ENCODE measurements at places on chromosomes 1 and 21.

- no peak overlapping the region for H3K27ac ChIP-seq
- H3K4me1 ChIP-seq, result peaks cover 21% of the 10 kb centered on the region
- H3K4me3 ChIP-seq, result no peak overlapping the region
- DNase-seq, result no peak
- no peaks in the 10 kb centered on the region for H3K36me3 ChIP-seq
These were observed 4.3 kb upstream of the SLC30A1 start for GRCh38 chr1:211583011-211583992.

DNA sequence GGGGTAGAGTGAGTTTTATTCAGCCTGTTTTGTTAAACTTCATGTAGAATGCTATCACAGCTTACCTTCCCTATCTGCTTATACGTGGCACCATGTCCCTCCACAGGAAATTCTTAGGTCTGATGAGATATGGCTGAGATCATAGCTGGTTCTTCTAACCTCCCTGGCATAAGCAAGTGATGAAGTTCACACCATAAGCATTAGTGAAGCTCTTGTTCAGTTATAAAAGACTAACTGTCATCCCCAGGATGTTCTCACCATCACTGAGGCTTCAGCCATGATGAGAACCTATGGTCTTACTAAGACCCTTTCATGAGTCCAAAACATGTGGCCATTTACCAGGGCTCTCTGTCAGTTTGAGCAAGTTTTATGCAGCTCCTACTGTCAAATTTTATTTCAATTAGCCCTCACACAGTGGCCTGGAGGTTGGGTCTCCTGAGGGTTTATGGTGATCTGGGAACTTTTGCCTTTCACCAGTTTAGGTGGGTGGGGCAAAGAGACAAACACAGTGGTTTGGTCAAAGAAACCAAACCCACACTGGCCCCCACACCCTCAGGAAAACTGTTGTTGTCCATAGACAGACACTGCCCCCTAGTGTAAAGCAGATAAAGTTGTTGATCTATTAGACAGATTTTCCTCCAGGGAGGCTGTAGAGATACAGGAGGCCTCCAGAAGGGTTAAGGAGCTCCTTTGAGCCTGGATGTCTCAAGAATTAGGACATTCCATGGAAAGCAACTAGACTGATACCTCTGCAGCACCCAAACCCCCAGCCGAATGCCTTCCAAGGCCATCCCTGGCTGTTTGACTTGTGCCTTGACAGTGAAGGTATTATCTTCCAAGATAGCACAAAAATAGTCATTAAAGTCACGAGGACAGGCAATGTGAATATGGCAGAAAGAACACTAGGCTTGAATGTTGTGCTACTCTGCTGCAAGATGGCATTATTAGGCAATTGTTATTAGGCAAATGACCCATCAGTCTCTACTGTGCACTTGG, 5.0 kb downstream of the SLC22A15 start:
- no peak for DNase-seq
- no peak overlapping the region for H3K4me3 ChIP-seq
- no peaks in the 10 kb centered on the region for H3K27me3 ChIP-seq
- H3K27ac ChIP-seq, result no peak overlapping the region
- peaks cover 29% of the 10 kb centered on the region for H3K4me1 ChIP-seq

DNA sequence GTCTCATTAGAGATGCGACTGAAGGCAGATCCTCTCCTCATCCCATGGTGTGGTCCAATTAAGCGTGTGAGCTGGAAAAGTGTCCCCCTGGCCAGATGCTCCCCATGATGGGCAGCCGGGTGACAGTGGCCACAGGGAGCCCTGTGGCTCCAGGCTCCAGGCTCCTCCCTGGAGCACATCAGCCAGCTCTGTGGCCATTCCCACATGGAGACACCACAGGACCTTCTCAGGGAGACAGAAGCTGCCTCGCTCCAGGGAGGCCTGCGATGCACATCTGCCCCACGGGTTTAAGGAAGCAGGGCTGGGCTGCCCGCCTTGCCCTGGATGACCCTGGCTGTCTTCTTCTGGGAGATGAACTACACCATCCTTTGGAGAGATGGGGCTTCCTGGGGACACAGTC, 99.9 kb upstream of the TLR5 start:
- H3K36me3 ChIP-seq, result no peaks in the 10 kb centered on the region
- H3K27ac ChIP-seq, result no peak overlapping the region
- DNase-seq, result no peak
- H3K4me3 ChIP-seq, result no peak overlapping the region

DNA sequence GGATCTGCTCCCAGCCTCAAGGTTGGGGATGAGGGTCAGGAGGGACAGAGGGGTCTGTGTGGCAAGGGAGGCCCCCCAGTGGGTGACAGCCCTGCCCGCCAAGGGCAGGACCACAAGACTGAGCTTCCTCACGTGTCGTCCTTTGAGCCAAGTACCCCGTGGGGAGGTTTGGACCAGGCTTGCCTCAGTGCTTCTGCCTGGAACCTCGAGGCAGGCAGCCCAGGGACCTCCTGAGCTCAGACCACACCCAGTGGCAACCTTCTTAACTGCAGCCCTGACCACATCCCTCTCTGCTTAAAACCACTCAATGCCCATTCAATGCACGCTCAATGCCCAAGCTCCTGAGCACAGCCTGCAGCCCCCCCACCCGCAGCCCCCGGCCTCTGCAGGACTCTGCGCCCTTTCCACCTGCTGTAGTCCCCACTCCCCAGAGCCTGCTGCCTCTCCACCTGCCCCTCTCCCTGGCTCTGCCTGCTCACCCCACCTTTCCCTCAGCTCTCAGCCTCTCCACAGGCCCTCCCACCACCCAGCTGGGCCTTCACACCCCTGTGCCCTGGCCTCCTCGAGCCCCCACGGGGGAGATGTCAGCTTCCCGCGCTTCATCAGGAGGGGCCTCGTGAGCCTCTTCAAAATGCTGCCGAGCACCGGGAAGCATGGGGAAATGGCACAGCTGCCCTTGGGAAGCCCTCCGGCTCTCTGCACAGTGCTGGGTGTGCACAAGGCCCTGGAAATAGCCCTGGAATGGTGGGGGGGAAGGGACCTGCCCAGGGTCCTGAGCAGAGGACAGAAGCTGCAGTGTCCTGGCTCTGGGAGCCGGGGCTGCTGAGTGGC, 129.3 kb upstream of the VAMP3 start:
- no peak overlapping the region for H3K4me3 ChIP-seq
- H3K4me1 ChIP-seq, result peaks cover 23% of the 10 kb centered on the region
- no peaks in the 10 kb centered on the region for H3K27me3 ChIP-seq
- no peak for DNase-seq
- no peaks in the 10 kb centered on the region for H3K36me3 ChIP-seq
- no peak overlapping the region for H3K27ac ChIP-seq

DNA sequence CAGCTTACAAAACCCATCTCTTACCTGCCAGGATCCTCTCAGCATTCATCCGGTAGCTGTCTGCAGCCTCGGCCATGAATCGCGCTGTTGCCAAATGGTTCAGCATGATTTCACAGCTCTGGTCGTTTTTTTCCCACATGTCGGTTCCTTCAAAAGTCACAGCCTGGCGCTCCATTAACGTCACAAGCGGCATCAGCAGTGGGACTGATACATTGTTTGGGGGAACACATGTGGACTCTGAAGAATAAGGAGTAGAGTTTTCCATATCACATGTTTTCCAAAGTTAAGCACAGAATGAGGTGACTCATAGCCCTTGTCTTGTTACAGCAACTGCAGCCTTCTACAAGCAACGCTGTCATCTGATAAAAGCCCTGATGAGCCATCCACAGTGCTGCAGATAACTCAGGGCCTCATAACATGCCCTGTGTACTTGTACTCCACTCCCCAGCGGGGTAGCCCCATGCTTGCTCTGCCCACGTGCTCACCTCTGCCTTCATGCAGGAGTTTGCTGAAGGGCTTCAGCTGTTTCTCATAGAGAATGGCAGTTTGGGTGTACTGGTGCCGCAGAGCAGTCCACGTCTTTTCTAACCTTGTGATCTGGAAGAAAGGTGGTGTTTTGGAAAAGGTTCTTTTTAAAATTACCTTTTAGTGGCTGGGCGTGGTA, 114.2 kb downstream of the BCAR3 start:
- no peak overlapping the region for H3K4me3 ChIP-seq
- H3K27me3 ChIP-seq, result no peaks in the 10 kb centered on the region
- peaks cover 14% of the 10 kb centered on the region for H3K4me1 ChIP-seq
- peaks cover 88% of the 10 kb centered on the region for H3K36me3 ChIP-seq
- H3K27ac ChIP-seq, result no peak overlapping the region
- DNase-seq, result no peak
